Thymus (tissue), 14 donors: ENCODE measurements at places on chromosomes 3 and 15. TPM values are rescaled to one million over a fixed set of nuclear protein-coding genes. Genes with fewer than 3 reads are reported as not detected.

- H3K4me3 ChIP-seq = no peak within 1 kb of the TSS
- DNase-seq = no peak
- no peaks in the 10 kb centered on the region for H3K4me1 ChIP-seq
- no peaks in the 10 kb centered on the region for H3K36me3 ChIP-seq
- H3K27ac ChIP-seq = no peak within 1 kb of the TSS
Measured at GRCh38 chr3:150905339-150905738, at the start of gene MINDY4B. TSS of gene MINDY4B (minus strand) at chr3:150905439. CDS start at chr3:150905439, 0 bp downstream.

- no peaks in the 10 kb centered on the region for H3K27me3 ChIP-seq
- H3K27ac ChIP-seq = no peak overlapping the region
- H3K4me1 ChIP-seq = peaks cover under 1% of the 10 kb centered on the region
Measured at GRCh38 chr3:41265823-41266273, 66.5 kb downstream of the CTNNB1 start.

DNA sequence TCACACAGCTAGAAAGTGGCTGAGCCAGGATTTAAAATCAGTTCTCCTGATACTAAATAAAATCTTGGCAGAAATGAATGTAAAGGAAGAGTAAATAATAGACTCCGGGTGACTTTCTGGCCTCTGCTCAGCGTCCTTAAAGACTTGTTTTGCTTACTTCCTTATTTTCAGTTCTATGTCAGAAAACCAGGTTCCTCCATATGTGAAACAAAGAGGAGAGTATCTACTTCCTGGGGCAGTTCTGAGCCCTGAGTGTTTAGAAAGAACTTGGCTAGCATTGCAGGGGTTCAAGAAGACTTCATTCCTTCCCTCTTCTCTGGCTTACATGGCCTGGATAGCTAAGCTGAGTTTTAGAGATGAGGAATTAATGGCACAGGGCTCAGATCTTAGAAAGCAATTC, 222.8 kb upstream of the TLE3 start:
- no peak overlapping the region for H3K27ac ChIP-seq
- H3K36me3 ChIP-seq = no peaks in the 10 kb centered on the region
- H3K4me3 ChIP-seq = no peak overlapping the region
- no peaks in the 10 kb centered on the region for H3K27me3 ChIP-seq
- DNase-seq = no peak
- peaks cover 3% of the 10 kb centered on the region for H3K4me1 ChIP-seq

DNA sequence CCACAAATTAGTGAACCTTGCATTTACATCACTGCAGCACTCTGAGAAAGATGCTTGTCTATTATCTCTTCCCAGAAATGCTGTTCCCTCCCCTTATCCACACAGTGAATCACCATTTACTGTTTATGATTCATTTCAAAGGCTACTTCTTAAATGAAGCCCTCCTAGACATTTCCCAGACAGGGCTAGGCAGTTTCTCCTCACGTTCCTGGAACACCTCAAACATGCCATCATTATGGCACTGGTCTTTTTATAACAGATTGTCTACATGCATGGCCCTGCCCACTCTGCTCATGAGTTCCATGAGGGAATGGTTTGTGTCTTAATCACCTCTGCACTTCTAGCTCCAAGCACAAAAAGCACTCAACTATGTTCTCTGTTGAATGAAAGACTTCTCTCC, 32.2 kb upstream of the TM2D3 start:
- no peak for DNase-seq
- peaks cover 2% of the 10 kb centered on the region for H3K36me3 ChIP-seq
- H3K4me1 ChIP-seq = no peaks in the 10 kb centered on the region
- H3K27me3 ChIP-seq = no peaks in the 10 kb centered on the region

DNA sequence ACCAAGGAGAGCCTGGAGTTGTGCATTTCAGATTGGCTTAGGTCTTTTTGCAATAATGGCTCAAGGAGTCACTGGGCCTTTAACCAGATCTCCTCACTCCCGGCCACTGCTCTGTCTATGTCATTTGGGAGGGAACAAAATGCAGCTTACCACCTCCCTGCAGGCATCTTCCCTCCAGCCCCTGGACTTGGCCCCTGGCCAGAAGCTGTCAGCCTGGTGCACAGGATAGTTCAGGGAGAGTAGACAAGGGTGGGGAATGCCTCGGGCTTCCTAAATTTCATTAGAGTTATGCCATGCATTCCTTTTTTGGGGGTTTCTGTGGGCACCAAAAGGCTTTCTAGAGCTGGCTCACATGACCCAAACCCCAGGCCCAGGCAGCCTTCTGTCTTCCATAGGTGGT, 70.2 kb upstream of the HRH1 start:
- H3K27me3 ChIP-seq = no peaks in the 10 kb centered on the region
- H3K4me1 ChIP-seq = no peaks in the 10 kb centered on the region
- no peak overlapping the region for H3K4me3 ChIP-seq
- no peak overlapping the region for H3K27ac ChIP-seq

DNA sequence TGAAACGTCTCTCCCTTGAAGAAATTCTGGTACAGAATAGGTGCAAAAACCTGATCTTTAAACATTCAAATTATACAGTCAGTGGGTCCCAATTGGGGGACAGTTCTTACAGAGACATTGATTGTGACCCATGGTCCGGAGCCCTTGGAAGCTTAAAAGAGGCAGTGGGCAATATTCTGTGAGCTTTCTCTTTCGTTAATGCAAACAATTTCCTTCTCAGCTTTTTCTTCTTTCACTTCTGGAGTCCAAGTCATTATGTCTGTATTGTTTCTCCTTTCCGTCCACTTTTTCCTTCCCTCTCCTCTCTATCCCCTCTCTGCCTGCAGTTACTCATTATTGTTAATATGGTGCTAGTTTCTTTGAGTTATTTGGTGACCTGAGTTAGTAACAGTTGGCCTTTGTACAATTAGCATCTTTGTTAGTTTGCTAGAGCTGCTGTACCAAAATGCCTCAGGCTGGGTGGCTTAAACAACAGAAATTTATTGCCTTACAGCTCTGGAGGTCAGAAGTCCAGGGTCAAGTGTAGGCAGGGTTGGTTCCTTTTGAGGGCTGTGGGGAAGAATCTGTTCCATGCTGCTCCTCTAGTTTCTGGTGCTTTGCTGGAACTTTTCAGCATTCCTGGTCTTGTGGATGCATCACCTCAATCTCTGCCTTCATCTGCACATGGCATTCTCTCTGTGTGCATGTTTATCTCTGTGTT, 102.6 kb downstream of the GMPS start:
- H3K4me3 ChIP-seq = no peak overlapping the region
- H3K36me3 ChIP-seq = no peaks in the 10 kb centered on the region
- H3K4me1 ChIP-seq = no peaks in the 10 kb centered on the region
- no peak overlapping the region for H3K27ac ChIP-seq

- H3K4me1 ChIP-seq = peaks cover 13% of the 10 kb centered on the region
- DNase-seq = no peak
- no peak overlapping the region for H3K27ac ChIP-seq
- H3K36me3 ChIP-seq = no peaks in the 10 kb centered on the region
- H3K27me3 ChIP-seq = no peaks in the 10 kb centered on the region
Measured at GRCh38 chr3:61252836-61253235, 1.6 kb upstream of the FHIT start.

- no peaks in the 10 kb centered on the region for H3K4me1 ChIP-seq
- H3K27ac ChIP-seq = no peak overlapping the region
- no peaks in the 10 kb centered on the region for H3K27me3 ChIP-seq
- H3K4me3 ChIP-seq = no peak overlapping the region
Measured at GRCh38 chr15:78195735-78196201, 38.6 kb downstream of the ACSBG1 start.

- no peaks in the 10 kb centered on the region for H3K27me3 ChIP-seq
- DNase-seq = no peak
- peaks cover 46% of the 10 kb centered on the region for H3K4me1 ChIP-seq
- peaks cover 25% of the 10 kb centered on the region for H3K36me3 ChIP-seq
- H3K27ac ChIP-seq = no peak overlapping the region
Measured at GRCh38 chr3:42191443-42191747, 74.6 kb downstream of the CCK start.

DNA sequence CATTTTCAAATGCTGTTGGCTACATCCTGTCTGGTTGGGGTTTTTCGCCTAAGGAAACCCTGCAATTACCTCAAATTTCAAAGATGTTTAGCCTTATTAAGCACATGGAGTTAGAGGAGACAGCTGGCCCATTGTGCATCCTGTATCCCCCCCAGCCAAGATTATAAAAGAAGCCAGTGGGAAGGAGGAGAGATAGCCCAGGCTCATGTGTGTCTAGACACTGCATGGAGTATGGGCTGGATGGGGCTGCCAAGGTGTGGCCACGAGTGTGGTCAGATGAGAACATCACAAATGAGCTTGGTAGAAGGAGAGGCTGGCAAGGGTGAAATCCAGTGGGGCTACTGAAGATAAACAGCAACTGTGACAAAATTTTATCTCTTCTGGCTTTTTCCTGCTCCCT, 270.0 kb upstream of the TBC1D5 start:
- no peak for DNase-seq
- H3K27me3 ChIP-seq = no peaks in the 10 kb centered on the region
- no peak overlapping the region for H3K4me3 ChIP-seq
- H3K36me3 ChIP-seq = no peaks in the 10 kb centered on the region

DNA sequence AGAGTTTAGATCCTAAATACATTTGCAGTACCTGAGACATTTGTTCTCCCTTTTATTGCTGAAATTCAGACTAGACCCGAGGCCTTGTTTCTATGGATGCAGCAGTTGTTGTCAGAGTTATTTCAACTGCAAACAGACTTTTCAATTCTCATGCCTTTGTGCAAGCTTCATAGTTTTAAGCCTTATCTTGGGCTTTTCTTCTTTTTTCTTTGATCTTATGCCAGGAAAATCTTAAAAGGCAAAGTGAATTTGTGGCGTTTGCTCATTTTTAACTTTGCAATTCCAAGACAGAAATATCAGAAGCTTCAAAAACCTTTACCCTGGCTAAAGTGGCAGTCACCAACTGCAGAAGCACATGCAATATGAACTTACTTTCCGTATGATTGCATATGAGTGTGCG, 576.7 kb downstream of the DIPK2A start:
- no peaks in the 10 kb centered on the region for H3K36me3 ChIP-seq
- H3K4me1 ChIP-seq = no peaks in the 10 kb centered on the region

- no peak for DNase-seq
- H3K4me1 ChIP-seq = no peaks in the 10 kb centered on the region
- no peak overlapping the region for H3K4me3 ChIP-seq
- no peaks in the 10 kb centered on the region for H3K27me3 ChIP-seq
- H3K36me3 ChIP-seq = no peaks in the 10 kb centered on the region
- H3K27ac ChIP-seq = no peak overlapping the region
Measured at GRCh38 chr3:114332342-114333179, 38.7 kb downstream of the TIGIT start.

GRCh38 chr3:877001-877400, 215.8 kb upstream of the CNTN6 start:
- DNase-seq = no peak
- no peaks in the 10 kb centered on the region for H3K27me3 ChIP-seq
- no peak overlapping the region for H3K4me3 ChIP-seq
- H3K36me3 ChIP-seq = no peaks in the 10 kb centered on the region

DNA sequence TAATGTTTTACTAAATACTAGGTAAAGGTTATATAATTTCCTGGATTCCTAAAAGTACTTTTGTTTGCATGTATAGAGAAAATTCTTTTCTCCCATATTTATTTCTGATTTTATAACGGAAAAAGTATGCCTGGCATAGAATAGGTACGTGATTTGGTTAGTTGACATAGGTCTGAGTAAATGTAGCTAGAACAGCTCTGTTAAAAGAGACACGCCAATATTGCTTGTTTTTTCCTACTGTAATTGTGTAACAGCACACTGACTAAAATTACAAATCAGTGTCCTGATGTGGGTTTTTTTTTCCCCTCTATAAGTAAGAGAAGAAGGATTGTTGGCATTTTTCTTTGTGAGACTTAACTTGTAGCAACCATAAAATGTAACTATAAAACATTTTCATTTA, 26.7 kb downstream of the KLHL24 start:
- no peaks in the 10 kb centered on the region for H3K4me1 ChIP-seq
- no peak overlapping the region for H3K4me3 ChIP-seq
- H3K36me3 ChIP-seq = peaks cover 23% of the 10 kb centered on the region
- DNase-seq = no peak

DNA sequence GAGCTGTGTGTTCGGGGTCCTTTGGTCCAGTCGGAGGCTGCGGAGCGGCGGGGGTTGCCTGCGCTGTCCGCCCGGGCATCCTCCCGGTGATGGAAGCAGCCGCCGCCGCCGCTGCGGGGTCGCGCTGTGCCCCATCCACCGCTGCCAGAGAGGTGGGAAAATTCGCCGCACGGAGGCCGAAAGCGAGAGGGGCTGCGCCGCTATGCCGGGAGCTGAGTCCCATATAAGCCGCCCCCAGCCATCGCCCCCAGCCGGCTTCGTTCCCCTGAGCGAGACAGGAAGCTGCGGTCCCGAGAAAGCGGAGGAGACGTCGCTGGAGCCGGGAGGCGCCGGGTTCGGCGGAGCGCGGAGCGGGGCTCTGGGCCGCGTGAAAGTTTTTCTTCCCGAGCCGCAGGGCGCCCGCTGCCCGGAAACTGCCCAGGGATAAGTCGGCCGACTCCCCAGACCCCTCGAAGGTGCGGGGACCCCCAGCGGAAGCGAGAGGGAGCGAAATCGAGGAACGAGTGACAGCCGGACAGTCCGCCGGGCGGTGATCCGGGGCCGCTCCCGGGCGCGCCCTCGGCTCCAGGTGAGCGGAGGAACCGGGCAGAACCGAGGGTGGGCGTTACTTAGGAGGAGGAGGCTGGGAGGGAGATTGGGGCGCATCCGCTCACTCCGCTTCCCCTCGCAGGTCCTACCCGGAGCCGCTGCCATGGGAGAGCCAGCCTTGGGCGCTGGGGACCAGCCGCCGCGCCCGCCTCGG, 574 bp downstream of the CHST2 start:
- no peaks in the 10 kb centered on the region for H3K27me3 ChIP-seq
- no peak for DNase-seq
- H3K36me3 ChIP-seq = peaks cover 8% of the 10 kb centered on the region

DNA sequence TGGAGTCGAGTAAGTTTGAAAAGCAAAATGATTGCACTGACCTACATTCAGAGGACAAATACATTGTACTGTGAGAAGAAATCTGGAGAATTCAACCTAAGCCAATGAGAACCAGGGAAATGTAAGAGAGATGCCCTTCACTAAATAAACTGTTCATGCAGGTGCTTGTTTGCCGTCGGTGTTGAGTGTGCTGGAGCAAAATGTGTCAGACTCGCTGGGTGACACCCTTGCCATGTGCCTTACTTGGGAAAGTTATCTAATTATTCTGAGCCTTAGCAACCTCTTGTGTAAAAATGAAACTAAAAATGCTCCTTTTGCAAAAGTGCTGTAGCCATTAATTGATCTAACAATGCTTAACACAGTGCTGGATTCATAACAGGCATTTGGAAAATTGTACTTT, 140.4 kb downstream of the GABRB3 start:
- no peak for DNase-seq
- no peaks in the 10 kb centered on the region for H3K4me1 ChIP-seq
- H3K27ac ChIP-seq = no peak overlapping the region
- no peak overlapping the region for H3K4me3 ChIP-seq
- no peaks in the 10 kb centered on the region for H3K36me3 ChIP-seq

- peaks cover 48% of the 10 kb centered on the region for H3K4me1 ChIP-seq
- no peak overlapping the region for H3K4me3 ChIP-seq
- DNase-seq = no peak
- H3K27ac ChIP-seq = peak overlapping the region; percentile 70
- no peaks in the 10 kb centered on the region for H3K36me3 ChIP-seq
Measured at GRCh38 chr15:57322602-57323250, 53.6 kb upstream of the CGNL1 start.

GRCh38 chr3:11632966-11633365, 10.7 kb downstream of the VGLL4 start:
- H3K27me3 ChIP-seq = no peaks in the 10 kb centered on the region
- no peak for DNase-seq
- no peak overlapping the region for H3K27ac ChIP-seq
- H3K4me3 ChIP-seq = no peak overlapping the region
- H3K4me1 ChIP-seq = peaks cover 11% of the 10 kb centered on the region

- H3K4me1 ChIP-seq = no peaks in the 10 kb centered on the region
- DNase-seq = no peak
- no peak overlapping the region for H3K27ac ChIP-seq
Measured at GRCh38 chr15:71747128-71748083, 62.9 kb upstream of the NR2E3 start.

SERPINI2 gene
- total RNA-seq = 0.19 TPM

CNTN3 gene
- 2.1 TPM for total RNA-seq

ISLR gene
- total RNA-seq = 6.9 TPM

ZIC1 gene
- not detected for total RNA-seq

ZNF80 gene
- total RNA-seq = 0.09 TPM
